ENCODE measurements at places on chromosomes 12 and 14. TPM values are rescaled to one million over a fixed set of nuclear protein-coding genes. Genes with fewer than 3 reads are reported as not detected.
A peak's percentile ranks its signal among the peaks of the same experiment; 100 is the strongest.

GRCh38 chr14:60845523-60845922 lies 111.0 kb downstream of the MNAT1 start:
- no peak for DNase-seq

GRCh38 chr14:95299271-95299670 lies 20.4 kb downstream of the CLMN start:
- DNase-seq, result no peak

DNA sequence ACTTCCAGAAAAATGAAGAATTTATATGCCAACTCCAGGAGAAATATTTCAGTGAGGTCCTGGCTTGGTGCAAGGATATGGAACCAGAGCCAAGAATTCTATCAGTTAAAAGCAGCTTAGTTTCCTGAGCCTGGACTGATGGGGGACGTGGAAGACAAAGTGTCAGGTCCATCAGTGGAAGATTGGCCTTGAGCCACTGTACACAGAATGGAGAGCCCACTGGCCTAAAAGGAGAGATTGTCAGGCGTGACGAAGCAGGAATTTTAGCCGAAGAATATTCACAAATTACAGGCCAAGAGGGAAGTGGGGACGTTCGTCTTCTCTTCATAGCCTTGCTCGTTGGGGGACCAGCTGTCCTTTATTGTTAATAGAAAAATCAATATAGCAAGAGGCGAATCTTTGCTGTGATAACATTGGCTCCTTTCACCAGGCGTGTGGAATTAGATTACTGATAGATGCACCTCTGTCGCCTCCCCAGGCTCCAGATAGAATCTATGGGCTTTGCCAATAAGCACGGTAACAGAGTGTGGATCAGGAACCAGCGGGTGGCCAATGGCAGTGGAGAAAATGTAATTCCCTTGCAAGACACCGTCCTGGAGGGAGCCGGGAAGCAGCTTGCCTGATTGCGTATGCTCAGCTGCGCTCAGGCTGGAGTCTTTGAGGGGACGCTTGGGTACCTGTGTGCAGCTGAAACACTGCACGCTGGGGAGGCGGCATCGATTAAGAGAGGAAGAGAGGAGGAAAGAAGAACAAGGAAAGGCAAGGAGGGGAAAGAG lies 56.4 kb downstream of the TMEM132C start:
- no peak for DNase-seq

DNA sequence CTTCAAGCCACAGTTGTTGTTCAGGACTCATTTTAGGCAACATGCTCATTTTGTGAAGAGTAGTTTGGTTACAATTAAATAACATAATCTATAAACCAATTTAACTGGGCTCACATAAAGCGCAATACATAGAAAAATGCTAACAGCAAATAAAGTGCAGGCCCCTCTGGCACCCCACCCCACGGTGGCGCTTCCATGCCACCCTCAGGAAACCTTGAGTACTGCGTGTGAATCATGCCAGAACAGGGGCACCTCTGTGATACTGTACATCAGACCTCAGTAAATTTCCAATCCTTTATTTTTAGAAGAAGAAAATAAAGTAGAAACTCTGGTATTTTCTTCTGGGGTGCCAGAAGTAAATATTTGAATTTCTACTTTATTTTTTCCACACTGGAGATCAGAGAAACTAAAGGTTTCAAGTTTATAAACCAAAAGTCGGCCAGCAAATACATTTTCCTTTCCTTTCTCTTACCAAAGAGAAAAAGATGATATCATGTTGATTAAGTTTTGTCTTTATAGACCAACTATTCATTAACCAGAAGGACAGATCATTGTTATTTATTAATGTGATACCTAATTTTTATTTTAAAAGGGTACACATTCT lies 316.8 kb downstream of the PAWR start:
- DNase-seq, result no peak

The RFX4 gene
- polyA plus RNA-seq, result 0.01 TPM

DNA sequence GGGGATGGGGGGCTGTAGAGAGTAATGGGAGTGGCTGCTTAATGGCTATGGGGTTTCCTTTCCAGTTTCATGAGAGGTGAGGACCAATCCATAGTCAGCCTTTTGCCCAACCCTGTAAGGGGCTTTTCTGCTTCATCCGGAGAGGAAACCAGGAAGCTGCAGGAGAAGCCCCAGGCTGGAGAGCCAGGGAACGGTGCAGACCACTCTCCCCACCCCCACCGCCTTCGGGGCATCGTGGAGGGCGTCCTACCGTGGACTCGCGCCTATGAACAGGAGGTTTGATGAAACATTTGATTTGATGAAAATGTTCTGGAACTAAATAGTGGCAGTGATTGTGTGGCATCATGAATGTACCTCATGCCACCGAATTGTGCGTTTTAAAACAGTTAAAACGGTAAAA lies 204.3 kb upstream of the DIO3 start:
- DNase-seq, result no peak

DNA sequence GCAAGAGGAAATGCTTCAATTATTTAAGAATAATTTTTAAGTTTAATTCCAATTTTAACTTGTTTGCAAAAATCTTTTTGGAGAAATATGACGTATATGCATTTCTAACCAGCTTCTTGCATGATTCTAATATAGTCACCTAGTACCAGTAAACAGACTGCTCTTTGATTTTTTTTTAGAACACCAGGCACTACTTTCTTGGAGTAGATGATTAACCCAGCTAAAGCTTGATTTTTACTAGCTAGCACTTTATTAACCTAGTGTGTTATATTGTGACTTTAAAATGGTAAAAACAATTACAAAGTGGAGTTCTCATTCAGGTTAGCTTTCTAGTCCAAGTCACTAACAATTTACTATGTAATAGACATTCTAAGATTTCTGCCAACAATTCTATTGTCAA lies 32.6 kb upstream of the FGD4 start:
- no peak for DNase-seq

DNA sequence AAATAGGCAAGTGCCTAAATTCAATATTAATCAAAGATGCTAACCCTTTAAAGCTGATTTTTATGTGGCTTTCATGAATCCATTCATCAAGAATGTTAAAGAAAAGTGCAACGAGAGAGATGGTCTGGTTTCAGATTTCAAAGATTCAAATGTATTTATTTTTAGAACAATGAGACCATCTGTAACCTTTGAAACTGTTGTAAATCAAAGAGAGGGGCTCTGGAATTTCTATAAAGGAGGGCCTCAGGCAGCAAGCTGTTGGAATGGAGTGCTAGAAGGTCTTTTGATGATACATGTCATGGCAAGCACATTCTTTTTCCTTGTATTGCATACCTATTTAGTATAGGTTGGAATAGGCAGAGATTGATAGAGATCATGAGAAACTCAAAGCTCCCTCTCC lies 433.0 kb downstream of the LRIG3 start:
- DNase-seq, result no peak

GRCh38 chr14:101020834-101021370 lies 117.4 kb upstream of the RTL1 start:
- no peak for DNase-seq

DNA sequence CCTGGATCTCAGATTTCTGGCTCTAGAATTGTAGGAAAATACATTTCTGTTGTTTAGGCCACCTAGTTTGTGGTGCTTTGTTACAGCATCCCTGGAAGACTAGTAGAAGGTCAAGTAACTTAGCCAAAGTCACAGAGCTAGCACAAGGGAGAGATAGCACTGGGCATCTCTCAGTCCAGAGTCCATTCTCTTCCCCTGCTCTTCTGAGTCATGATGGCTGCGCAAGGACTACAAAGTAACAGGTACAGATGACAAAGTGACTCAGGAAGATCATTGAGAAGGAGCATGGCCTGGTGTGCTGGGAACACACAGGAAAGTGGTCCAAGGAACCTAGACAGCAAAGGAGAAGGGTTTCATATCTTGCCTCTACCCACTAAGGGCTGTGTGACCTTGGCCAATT lies 19.3 kb downstream of the SLC17A8 start:
- DNase-seq, result no peak

The CFAP251 gene
- polyA plus RNA-seq, result 0.66 TPM

- peak; percentile 67 for DNase-seq
Measured at GRCh38 chr14:103122947-103123633, at the start of gene TNFAIP2. TNFAIP2 (plus strand) TSS chr14:103123461; CDS start chr14:103126458, 2,997 bp downstream.

The ANKS1B gene
- 1.1 TPM for polyA plus RNA-seq

GRCh38 chr14:40494483-40494882 lies 1062.2 kb upstream of the FBXO33 start:
- no peak for DNase-seq

The PTPRB gene
- 13.6 TPM for polyA plus RNA-seq

DNA sequence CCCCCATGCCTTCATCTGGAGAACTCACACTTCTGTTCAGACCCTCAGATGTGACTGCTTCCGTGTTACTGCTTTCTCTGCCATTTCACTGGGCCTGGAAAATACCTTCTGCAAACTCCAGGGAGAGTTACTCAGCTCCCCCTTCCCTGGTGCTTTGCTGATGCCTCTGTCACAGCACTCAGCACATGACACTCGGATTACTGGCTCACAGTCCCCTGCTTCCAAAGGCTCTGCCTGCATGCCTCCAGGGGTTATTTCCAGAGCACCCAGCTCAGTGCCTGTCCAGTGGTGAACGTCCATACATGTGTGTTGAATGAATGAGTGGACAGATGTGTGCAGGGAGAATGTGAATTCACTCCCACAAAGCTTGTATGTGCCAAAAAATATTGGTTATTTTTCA lies 237.2 kb upstream of the FKBP4 start:
- no peak for DNase-seq

- no peak for DNase-seq
Measured at GRCh38 chr12:111174251-111174960, 194.5 kb downstream of the PHETA1 start.

- no peak for DNase-seq
Measured at GRCh38 chr12:25701290-25701689, 148.2 kb upstream of the LMNTD1 start.

- DNase-seq, result no peak
Measured at GRCh38 chr14:38001501-38001900, 206.2 kb upstream of the SSTR1 start.

- no peak for DNase-seq
Measured at GRCh38 chr14:22152903-22153302, 436.1 kb downstream of the DAD1 start.

GRCh38 chr12:106914796-106915634 lies 40.7 kb upstream of the TMEM263 start:
- DNase-seq, result no peak

- DNase-seq, result no peak
Measured at GRCh38 chr12:95037906-95038305, 34.4 kb upstream of the NDUFA12 start.

DNA sequence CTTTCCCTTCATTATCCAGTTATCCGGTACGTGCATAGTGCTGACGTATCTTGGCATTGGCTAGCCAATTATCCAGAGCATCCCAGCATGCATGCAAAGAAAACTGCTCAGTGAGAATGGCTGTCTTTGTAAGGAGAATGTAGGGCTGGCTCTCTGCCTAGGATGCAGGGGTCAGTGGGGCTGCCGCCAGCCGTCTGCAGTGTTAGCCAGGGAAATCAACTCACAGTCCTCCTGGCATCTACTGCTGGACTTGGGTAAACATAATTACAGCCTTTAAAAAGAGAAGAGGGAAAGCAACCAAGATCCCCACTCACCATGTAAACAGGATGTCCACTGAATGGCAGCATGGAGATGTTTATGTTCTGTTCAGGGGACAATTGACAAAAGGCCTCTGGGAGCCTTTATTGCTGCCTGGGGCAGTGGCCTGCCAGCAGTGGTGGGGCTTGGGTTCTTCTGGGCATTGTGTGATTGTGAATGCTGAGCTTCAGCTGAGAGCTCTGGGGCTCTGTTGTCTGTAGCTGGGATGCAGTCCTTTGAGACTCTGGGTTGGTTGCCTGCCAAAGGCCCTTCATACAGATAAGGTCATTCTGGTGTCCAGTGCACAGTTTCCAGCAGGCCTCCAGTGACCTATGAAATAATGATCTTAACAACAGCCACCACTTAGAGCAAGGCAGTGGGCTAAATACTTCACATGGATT lies 121.8 kb downstream of the TBC1D30 start:
- peak; percentile 50 for DNase-seq

The ABCD2 gene
- polyA plus RNA-seq, result 0.32 TPM

The OR4E2 gene
- polyA plus RNA-seq, result not detected

The ACVRL1 gene
- 33.8 TPM for polyA plus RNA-seq

DNA sequence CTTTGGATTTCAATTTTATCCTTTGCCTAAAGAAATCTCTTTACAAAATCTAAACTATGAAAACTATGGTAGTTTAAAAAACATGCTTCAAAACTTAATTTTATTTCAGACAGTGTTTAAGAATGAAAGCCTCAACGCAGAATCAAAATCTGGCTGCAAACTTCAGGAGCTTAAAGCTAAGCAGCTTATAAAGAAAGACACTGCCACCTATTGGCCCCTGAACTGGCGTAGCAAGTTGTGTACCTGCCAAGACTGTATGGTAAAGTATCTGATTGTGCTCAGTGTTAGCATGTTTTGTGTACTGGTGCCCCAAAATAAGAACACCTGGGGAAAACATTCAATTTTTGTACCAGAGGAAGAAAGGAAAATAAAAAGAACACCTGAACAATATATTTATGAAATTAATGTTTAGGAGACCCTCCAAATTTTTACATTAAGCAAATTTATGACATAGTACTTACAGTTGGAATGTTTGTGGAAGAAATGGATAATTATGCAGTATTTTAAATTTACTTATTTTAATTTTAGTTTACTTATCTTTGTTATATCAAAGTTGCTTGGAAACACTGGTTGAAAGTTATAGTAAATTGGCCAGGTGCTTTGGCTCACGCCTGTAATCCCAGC lies 12.2 kb downstream of the UBR7 start:
- DNase-seq, result peak; percentile 28

DNA sequence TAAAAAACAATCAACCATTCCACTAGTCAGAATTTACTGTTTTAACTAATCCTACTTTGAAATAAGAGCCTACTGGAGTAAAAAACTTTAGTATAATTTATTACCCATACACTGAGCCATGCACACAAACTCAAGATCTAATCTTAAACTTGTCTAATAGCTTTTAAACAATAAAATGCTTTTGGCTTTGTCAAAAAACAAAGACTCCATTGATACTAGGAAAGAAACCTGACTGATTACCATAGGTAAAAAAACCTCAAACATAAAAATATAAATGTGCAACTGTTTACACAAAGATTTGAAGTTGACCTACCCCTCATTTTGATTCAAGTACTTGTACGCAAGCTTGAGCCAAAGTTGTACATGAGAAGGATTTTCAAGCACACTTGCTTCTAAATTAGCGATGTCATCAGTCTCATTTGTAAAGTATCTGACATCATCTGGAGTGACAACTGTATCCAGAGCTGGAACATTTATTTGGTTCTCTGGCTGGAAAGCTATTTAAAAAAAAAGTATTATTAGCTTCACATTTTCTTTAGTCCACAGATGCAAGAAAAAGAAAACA lies 36.1 kb downstream of the ZFC3H1 start:
- DNase-seq, result no peak

The FGD4 gene
- polyA plus RNA-seq, result 7.7 TPM

The AMN gene
- 0.17 TPM for polyA plus RNA-seq

The STON2 gene
- 0.33 TPM for polyA plus RNA-seq

The OR6C2 gene
- polyA plus RNA-seq, result not detected

GRCh38 chr12:14968478-14968877 lies 4.4 kb upstream of the PDE6H start:
- DNase-seq, result no peak

The OLR1 gene
- 0.07 TPM for polyA plus RNA-seq

DNA sequence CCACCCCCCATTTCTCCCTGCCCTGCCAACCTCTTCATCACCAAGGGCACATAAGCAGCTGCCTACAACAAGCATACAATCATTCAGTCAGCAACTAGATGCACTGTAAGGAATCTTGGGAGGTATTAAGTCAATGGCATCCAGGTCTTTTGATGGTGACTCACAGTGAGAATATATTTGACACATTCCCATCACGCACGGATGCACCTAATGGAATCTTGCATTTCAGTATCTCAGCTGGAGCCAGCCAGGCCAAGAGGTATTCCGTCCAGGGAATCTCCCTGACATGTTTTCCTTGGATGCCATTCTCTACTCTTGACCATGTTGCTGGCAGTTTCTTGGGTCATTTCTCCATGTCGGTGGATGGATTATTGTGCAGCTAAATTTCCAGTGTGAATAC lies 73.9 kb upstream of the CAPRIN2 start:
- no peak for DNase-seq

Measured in heart right ventricle (tissue), 16 donors.